Activated CD8-positive, alpha-beta memory T cell treated with anti-CD3 and anti-CD28 coated beads for 1 hour (primary cell): ENCODE measurements at places on chromosomes 6 and 20.

- DNase-seq = no peak
Measured at GRCh38 chr20:12966468-12967085, 42.2 kb upstream of the SPTLC3 start.

- DNase-seq = no peak
Measured at GRCh38 chr20:37567671-37568588, 40.3 kb upstream of the BLCAP start.

- no peak for DNase-seq
Measured at GRCh38 chr20:20683481-20684321, 28.7 kb downstream of the RALGAPA2 start.

- DNase-seq = no peak
Measured at GRCh38 chr6:30465595-30466306, 23.6 kb upstream of the HLA-E start.

DNA sequence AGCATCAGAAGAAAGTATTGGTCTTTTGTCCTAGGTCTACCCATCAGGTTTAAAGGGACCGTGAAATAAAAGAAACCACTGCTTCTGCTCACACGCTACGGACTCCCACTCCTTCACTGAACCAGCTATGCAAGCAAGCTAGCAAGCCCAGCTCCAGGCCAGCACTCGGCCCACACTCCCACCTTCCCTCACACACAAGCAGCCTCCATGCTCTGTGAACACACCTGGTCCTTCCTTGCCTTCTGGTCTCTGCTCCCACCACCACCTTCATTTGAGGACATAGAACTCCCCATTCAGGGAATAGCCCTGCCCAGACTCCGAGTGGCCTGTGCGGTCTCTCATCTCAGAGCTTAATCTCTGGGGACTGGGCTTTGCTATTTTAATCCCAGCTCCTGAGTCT lies 436.4 kb upstream of the CDH4 start:
- DNase-seq = no peak

DNA sequence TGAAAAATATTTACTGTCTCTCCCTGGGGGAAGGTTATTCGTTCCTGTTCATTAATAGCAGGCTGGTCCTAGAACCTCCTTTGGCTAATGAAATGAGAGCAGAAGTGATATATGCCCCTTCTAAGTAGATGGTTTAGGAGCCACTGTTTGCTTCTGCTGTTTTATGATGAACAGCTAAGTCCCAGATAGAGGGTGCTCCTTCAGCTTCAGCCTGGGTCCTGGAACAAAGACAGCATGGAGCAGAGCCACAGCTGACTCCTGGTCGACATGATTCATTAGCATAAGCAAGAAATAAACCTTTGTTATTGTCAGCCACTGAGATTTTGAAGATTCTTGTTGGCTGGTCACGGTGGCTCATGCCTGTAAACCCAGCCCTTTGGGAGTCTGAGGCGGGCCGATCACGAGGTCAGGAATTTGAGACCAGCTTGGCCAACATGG lies 47.8 kb upstream of the ARMC2 start:
- DNase-seq = no peak

GRCh38 chr6:135173242-135173988 lies 7.7 kb upstream of the MYB start:
- no peak for DNase-seq

DNA sequence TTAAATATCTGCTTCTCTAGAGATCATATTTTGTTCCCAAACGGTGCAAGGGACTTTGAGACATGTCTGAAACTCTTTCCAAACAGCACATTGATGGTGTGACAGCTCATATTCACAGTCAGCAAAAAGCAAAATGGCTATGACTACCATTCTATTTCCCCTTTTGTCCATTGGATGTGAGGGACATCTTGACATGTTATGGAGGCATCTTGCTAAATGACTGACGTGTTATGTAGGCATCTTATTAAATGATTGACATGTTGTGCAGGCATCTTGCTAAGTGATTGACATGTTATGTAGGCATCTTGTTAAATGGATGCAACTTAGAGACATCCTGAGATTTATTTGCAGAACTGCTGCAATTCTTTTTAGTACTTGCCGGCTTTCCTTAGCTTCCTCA lies 255.8 kb downstream of the DLL1 start:
- no peak for DNase-seq

- no peak for DNase-seq
Measured at GRCh38 chr6:43496370-43497128, 13.6 kb downstream of the LRRC73 start.

- DNase-seq = no peak
Measured at GRCh38 chr6:89197141-89197540, 20.0 kb downstream of the GABRR1 start.

DNA sequence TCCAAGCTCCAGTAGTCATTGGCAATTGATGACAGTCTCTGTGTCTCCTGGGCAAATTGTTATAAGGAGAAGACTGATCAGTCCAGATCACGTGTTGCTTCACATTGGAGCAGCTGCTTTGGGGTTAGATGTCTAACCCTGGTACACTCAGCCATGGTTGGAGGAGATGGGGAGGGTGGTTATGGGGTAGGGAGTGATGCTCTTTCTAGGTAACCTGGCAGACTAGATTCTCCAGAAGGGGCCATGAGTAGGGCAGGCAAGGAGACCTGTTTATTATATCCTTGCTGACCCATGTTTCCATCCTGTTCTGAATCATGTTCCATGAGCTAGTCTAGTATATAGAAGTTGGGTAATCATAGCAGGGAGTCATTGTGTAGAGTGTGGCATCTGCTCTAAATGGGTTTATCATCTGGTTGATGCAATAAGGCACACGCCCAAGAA lies 50.8 kb upstream of the BACH2 start:
- no peak for DNase-seq

DNA sequence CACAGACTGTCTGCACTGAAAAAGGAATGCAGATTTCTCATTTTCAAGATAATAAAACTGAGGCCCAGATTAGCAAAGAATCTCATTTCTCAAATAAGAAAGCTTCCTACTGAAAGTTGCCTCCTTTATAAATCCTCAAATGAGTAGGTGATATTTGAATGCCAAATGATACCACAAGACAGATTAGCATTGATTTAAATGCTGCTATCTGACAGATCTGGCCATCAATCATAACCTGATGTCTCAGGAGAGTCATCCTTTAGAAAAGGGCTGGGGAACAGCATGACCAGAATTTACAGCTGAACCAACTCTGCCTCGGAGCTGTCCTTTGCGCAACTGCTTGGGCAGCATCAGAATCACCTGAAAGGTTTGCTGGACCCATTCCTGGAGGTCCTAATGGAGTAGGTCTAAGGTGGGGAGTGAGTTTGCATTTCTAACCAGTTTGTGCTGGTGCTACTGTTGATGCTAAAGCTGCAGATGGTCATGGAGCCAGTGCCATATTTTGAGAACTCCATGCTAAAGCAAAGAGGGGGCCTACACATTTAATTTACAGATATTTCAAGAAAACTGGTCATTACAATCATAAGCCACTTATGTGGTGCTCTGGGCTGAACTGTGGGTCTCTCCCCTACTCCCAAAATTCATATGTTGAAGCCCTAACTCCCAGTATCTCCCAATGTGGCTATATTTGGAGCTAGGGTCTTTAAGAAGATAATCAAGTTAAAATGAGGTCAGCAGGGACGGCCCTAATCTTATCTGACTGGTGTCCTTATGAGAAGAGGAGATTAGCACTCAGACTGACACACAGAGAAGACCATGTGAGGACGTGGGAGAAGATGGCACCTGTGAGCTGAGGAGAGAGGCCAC lies 295.5 kb upstream of the JARID2 start:
- no peak for DNase-seq

DNA sequence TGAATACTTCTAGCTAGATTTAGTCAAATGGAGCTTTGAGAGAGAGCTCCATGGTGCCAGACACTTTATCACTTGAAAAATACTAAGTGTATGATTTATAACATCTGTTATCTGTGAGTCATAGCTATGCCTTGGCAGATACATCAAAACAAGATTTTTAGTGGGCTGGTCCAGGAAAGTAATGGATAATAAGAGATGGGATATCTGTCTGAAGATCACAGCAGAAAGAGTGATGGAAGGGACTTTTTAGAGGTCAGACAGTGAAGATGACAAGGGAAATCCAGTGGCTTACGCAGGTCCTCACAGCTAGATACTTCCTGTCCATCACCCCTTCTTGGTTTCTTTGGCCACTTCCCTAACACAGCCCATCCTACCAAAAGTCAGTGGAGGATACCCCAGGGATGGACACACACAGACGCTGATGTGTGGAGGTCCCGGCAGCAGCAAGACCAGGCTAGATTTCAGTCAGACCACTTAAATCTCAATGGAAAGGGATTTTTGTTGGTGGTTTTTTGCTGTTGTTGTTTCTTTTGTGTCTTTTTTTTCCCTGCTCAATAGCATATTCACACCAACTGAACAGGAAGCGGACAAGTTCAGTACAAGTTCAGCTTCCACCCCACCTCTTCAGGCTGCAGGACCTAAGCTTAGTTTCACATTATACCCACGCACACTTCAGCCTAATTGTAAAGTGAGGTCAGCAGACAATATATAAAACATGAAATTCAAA lies 209.3 kb downstream of the ALDH8A1 start:
- no peak for DNase-seq

DNA sequence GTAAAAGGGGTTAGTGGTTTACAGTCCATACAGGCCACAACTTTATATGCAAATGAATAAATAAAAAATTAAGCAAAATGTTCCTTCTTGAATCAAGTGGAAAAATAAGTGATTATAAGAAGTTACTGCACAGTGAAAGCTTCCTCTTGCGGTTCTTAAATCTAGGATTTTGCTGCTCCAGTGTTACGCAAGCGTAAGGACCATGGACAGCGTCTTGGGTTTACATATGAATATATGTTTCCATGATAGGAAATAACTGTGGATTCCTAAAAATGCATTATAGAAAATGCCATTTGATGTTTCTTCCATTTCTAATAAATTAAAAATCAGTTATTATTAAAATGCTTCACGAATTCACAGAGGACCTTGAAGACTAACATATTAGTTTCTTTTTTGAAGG lies 176.6 kb upstream of the POU3F2 start:
- DNase-seq = no peak

DNA sequence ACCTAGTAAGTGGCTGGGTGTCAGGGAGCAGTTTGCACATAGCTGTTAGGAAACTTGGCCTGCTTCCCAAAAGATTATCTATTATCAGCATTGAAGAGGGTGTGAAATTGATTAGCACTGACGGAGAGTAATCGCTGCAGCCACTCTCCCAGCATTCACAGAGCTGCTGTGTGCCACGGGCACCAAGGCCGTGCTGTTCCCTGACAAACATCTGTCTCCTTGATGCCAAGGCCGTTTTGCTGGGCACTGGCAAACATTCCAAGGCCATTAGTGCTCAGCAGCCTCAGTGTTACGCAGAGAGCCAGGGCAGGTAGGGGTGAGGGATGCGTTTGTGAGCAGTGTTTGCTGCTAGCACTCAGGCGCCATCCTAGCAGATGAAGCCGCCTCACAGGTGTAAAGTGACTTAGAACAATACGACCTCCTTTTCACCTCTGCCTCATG lies 57.7 kb upstream of the VSTM2L start:
- DNase-seq = no peak

DNA sequence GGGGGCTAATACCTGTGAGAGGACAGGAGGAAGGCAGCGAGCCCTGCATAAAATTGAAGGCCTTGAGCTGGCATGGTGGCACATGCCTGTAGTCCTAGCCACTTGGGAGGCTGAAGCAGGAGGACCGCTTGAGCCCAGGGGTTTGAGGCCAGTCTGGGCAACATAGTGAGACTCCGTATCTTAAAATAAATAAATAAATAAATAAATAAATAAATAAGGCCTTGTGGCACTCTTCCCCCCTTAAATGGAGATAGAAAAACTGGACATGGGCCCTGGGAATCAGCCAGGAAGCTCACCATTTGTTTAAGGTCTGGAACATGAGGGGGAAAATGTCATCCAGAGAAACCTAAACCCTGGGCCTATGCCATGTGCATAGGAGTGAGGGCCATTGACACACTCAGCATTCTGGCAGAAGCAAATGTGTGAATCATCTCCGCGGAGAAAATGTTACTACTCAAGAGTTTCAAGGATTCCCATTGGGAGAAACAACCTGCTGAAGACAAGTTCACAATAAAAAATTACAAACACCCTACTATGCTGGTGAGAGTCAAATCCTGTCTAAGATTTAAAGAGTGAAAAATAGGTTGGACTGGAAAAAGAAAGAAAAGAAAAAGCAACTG lies 51.9 kb upstream of the UBR2 start:
- DNase-seq = no peak

GRCh38 chr6:56863366-56863765 lies 91.5 kb upstream of the BEND6 start:
- DNase-seq = no peak

DNA sequence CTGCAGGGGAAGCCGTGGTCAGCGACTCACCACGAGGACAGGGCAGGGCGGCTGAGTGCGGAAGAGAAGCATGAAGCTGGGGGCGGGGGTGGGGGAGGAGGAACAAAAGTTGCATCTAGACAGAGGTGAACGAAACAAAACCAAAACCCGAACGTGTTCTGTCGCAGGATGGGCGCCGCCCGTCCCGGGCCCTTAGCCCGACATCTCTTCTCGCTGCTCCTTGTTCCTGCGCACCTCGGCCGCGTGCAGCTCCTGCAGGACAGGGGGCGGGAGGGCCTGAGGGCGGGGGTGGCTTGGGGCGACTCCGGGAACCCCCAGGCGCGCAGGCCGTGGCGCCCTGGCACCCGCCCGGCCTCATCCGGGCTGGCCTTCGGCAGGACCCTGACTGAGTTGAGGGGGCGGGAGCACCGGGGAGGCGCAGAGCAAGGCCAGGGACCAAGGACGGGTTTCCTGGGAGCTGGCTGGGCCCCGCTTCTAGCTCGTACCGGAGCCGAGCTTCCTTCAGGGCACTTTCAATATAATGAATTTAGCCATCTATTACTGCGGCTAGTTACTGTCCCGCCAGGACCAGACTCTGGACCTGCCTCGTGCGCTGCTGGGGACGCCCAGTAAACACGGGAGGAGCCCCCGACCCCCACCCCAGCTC lies 12.0 kb downstream of the STMN3 start:
- no peak for DNase-seq

- DNase-seq = no peak
Measured at GRCh38 chr20:44839481-44839880, 29.1 kb upstream of the RIMS4 start.

DNA sequence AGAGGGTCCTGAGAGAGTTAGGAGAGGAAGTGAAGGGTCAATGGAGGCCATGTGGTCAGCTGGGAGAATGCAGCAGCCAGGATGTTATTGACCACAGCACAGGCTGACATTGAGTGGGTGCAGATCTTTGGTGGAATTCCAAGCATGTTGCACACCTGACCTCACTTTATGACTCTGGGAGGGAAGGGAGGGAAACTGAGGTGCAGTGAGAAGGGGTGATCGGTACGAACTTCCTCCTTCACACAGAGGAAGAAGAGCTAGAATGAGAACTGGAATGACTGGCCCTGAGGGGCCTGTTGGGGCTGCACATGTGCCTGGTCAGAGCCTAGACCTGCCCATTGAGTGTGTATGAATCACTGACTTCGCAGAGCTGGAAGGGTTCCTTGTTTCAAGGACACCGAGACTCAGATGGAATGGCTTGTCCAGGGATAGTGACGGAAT lies 9.8 kb downstream of the FAM83D start:
- no peak for DNase-seq
